Esophagus squamous epithelium (tissue), 5 donors: ENCODE measurements at places on chromosomes 12 and 14.

DNA sequence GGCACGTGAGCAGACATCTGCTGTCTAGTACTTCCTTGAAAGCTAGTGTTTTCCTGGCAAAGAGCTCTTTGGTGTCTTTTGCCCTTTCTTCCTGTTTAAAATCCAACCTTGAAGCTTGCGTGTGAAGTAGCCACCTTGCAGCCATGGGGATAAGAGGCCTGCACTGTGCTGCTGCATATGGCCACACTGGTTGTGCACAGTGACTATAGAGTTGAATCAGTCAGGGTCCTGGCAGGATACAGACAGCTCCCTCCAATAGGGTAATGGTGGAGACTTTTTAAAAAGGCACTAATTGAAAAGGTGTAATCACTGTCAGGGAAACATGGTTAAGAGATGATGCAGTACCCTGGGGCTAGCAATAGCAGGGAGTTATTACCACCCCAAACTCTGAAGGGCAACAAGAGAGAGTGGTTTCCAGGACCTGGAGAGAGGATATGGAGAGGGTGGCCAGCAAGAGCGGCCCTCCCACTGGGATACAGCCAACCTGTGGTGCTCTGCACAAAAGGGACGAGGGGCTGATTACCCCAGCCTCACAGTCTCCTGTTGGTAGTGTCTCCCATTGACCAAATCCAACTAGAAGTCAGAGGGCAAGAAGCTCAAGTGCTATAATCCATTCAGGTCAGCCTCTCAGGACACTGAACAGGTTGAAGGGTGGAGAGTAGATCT lies 4.8 kb upstream of the GLT8D2 start:
- DNase-seq = no peak

GRCh38 chr14:42683707-42684106 lies 1077.0 kb downstream of the LRFN5 start:
- DNase-seq = no peak

DNA sequence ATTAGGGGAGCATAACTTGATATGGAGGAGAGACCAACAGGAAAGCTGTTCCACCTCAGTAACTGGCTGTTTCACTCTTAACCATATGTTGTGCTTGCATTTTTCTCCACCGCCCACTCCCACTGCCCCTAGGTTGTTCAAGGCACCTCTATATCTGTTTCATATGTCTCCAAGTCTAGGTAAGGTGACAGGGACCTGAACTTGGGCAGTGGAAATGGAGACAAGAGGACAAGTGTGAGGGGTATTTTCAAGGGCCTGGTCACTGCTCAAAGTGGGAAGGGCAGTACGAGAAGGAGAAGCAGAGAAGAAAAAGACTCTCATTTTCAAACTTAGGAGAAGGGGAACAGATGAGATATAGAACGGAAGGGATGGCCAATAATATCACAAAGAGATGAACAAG lies 3.1 kb downstream of the SLC38A1 start:
- DNase-seq = no peak

GRCh38 chr12:125254856-125255255 lies 189.6 kb downstream of the AACS start:
- no peak for DNase-seq

GRCh38 chr14:50892255-50892654 lies 20.4 kb downstream of the ABHD12B start:
- DNase-seq = no peak

DNA sequence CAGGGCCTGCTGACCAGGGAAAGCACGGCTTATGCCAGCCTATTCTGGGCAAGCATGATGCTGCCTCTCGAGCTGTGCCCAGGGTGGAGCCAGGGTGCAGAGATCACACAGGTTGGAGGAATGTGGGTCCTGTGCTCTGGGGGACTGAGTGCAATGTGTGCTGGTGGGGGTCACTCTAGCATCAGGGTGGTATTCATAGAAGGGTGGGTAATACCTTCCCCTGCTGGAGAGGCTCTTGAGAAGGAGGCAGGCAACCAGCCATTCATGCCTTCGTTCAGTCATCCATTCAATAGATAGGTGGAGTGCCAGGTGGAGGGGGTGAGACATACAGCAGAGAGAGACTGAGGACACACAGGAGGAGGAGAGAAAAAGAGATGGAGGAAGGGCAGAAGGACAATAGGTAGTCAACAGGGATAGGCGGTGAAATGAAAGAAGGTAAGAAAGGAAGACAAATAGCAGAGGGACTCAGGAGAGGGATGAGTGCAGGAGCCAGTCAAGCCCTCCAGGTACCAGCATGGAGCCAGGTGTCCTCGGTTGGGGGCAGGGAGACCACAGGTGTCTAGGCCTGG lies 5.2 kb upstream of the ZNF385A start:
- no peak for DNase-seq
